ENCODE measurements at places on chromosomes 1 and 21.

GRCh38 chr1:245062741-245063305 is 92.0 kb upstream of the KIF26B start:
- no peak for DNase-seq

GRCh38 chr1:41101950-41102607 is 80.6 kb upstream of the SLFNL1 start:
- no peak for DNase-seq

DNA sequence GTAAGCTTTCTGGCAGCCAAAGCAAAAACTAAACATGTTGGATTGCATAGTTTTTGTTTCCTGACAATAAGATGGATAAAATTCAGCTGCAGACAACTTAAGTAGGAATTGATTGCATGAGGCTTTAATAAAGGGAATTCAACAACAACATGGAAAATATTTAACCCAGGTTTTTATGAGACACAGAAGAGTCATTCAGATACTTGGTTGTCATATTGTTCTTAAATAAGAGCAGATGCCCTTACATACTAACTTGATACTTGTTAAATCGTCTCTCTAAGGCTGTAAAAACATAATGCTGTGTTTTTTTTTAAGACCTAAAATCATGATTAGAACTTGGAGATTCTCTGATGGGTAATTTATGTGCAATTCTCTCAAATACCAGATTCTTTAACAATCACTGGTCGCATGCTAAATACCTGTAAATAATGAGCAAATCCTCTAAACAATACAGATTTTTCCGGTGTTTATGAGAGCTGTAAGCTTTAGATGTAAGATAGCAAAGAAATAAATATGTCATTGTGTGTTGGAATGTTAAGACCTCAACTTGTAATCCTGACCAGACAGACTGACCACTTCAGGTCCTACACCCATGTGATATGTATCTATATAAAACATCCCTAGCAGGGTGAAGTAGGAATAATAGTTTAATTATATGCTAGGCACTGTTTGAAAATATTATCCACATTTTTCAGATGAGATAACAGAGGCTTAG is 37.8 kb upstream of the CD34 start:
- no peak for DNase-seq

- no peak for DNase-seq
Observed at GRCh38 chr1:203130358-203130985, 2.9 kb downstream of the ADORA1 start.

DNA sequence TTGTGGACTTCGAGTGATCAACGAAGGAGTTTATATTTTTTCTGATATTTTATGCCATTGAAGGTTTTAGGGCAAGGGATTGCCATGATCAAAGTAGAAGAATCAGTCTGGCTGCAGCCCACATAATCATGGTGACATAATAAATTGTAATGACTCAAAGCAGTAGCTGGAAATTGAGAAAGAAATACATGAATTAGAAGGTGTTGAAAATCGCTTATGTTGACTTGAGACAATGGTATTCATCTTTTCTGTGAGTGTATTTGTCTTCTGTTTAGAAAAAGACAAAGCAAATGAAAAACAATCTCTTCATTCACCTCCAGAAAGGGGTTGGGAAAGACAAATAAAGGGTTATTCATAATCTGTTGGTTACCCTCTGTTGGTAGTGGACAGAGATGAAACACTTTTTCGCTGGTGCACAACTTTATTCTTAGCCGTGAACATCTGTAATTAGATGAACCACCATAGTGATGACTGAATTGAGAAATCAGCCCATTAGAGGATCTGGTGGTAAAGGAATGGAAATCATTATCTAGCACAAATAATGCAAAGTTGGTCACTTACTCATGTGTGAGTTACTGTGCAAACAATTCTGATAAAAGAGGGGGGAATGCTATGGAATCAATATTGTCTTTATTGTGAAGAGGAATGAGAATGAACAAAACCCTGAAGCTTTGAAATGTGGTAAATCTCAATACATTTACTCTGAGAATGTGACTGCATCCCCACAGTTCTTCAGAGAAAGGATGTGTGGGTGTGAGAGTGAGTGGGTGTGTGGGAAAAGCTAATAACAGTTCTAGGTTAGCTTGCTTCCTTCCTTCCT is 121.8 kb downstream of the NTNG1 start:
- no peak for DNase-seq

GRCh38 chr21:20642681-20643080 is 355.5 kb upstream of the NCAM2 start:
- DNase-seq = no peak

DNA sequence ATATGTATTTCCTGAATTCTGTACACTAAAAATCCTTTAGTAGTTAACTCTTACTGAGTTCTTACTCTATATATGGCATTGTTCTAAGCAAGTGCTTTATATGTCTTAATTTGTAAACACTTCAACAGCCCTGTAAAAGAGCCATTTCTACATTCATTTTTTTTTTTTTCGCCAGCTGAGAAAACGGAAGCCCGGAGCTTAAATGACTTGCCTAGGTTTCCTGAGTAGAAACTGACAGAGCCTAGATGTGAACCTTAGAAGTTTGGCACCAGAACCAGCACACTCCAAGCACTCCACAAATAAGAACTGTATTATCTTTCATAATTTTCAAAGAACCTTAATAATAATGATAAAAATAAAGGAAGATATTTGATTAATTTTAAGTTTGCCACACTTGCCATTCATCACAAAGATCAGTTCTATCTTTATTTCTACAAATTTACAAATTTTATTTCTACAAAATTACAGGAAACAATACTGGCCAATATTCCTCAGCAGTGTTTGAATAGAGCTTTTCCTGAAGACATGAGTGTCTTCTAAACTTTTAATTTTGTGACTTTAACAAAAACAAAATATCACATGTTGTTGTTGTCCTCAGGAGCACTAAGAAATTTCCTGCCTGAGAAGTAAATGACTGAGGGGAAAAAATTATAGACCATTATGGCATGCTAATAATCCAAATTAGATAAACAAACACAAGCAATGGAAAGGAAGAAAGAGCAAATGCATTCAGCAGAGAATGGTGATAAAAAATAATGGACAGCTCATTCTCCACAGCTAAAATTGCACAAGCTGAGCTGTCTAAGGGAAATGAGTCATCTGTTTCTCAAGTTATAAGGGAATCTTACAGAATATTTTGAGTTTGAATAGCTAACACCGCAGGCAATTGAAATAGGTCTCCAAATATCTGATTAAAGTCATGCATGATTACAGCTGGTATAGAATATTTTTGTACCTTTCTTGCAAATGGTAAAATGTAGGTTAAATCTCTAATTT is 71.2 kb downstream of the DPYD start:
- no peak for DNase-seq

GRCh38 chr1:191695865-191696264 is 462.4 kb upstream of the RGS18 start:
- DNase-seq = no peak

GRCh38 chr1:147892216-147892615 is 10.4 kb upstream of the GJA8 start:
- no peak for DNase-seq

GRCh38 chr1:77857552-77857951 is 30.9 kb upstream of the NEXN start:
- DNase-seq = no peak

GRCh38 chr21:32818411-32818810 is 46.9 kb upstream of the PAXBP1 start:
- no peak for DNase-seq

DNA sequence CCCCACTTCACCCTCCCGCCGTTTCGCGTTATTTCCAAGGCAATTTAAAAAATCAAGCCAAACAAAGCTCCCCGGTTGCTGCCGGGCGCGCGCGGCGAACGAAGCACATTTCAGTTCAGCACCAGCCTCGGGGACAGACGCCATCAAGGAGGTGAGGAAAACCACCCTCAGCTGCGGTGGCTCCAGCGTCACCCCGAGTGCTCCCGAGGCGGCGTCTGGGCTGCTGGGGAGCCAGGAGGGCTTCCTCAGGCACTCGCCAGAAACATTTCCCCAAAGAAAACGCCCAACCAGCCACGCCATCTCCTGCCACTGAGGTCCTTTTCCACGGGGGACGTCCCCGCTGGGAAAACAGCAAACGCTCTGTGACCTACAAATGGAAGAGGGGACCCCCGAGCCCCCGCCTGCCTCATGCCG is 623 bp downstream of the GNG4 start:
- peak; percentile 42 for DNase-seq

GRCh38 chr21:44485254-44485793 is 30.0 kb downstream of the LRRC3 start:
- DNase-seq = no peak

DNA sequence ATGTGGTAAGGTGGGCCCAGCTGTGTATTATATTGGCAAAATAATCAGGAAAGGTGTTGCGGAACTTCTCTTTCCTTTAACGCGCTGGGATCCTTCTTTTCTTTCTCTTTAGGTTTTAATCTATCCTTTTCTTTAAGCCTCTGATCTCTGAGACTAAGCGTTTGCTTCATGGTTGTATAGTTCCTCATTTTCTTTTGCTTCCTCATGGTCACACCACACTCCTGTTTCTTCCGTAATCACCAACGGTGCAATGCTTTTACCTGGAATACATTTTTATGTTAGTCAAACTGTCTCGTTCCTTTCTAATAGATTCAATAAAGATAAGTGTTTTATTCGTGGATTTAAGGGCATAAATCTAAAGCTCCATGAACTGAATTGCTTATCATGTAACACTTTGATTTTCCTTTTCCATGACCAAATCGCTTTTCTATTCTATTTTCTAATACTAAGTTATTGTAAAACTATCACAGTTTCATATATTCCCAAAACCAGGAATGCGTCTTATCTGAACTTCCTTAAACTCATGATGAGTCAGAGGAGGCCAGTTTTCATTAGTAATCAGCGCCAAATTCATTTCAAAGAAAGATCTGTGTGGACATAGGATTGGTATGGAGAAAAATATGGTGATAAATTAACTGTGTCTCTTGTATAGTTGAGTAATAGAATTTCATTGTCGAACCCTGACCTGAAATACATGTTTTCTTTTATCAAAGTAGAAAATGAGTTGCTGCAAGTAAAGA is 12.2 kb downstream of the SDCCAG8 start:
- no peak for DNase-seq

DNA sequence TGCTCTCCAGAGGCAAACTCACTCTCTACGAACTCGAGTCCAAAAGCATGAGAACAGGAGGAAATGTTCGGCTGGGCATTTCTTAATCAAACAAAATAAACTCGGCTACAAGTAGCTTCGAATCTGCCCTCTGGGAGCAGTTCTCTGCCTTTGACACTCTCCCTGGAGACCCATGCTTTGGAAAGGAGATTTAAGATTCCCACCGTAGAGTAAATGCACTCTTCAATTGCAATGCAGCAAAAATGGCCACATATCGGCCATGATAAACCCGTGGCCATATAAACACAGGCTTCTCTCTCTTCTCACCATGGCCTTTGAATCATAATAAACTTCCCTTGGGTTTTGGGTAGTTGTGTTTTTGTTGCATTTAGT is 215.4 kb downstream of the TOMM20 start:
- no peak for DNase-seq

- DNase-seq = peak; percentile 26
Observed at GRCh38 chr21:33268737-33269441, 2.7 kb downstream of the IL10RB start.

DNA sequence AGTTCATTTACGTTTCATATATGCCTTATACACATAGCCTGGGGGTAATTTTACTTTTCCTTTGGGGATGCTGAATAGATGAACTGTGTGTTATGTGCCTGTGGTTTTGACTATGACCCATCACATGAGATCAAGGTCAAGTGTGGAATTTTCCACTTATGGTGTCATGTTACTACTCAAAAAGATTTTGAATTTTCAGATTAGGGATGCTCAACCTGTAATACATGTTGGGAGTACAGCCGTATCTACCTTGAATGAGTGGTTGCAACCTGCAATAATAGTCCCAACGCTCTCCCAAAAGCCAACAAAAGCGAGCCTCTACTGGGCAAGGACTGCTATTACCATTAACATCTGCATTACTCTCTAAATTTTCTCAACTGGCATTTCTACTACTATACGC is 68.5 kb upstream of the SDC3 start:
- DNase-seq = no peak

DNA sequence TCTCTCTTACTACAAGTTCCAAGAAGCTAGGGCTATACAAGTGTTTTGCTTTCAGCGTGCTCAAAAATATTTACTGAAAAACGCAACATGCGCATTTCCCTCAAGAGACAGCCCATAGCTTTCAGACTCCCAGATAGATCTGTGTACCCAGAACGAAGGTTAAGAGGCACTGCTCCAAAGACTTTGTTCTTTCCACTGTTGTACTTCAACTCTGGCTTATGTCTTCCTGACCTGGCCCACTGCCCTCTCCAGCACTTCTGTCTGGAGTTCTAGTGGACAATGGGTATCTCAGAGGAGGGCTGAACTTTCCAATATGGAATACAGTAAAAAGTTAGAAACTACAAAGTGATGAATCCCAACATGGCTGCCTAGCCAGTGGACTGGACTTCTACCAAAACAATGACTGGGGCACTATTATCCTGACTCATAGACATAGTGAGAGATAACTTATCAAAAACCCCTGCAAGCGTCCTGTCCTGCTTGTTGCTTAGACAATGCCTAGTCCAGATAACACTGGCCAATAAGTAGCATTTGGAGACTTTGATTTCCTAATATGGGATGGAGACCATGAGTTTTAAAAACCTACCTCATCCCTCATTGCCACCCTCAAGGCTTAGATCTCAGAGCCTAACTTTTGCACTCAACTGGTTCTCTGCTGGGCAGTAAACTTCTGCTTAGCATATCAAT is 8.8 kb upstream of the ADAR start:
- DNase-seq = no peak

DNA sequence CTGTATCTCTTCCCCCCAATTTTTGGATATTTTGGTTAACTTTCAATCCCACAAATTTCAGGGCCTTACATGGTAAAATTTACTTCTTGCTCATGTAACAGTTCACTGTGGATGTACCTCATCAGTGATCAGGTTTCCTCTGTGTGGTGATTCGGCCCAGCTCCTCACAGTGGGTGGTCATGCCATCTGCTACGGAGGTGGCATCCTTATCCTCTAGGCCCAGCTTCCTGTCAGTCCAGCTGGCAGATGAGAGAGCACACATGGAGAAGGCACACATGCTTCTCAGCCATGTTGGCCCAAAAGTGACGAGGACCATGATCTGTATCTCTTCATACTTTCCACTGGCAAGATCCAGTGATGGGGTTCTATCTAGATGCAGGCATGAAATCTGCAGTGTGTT is 27.2 kb downstream of the PCBP3 start:
- DNase-seq = no peak

GRCh38 chr1:155990005-155990739 is 11.8 kb upstream of the ARHGEF2 start:
- DNase-seq = no peak

- DNase-seq = no peak
Observed at GRCh38 chr1:41151846-41152245, 90.3 kb downstream of the SCMH1 start.

- DNase-seq = no peak
Observed at GRCh38 chr1:198932351-198932991, 293.6 kb downstream of the PTPRC start.

Measured in T-helper 17 cell (primary cell).